Femur (tissue), 1 donor: ENCODE measurements at places on chromosomes 1 and 21.

- no peak for DNase-seq
These were observed 61.4 kb downstream of the KAZN start for GRCh38 chr1:14659913-14660312.

DNA sequence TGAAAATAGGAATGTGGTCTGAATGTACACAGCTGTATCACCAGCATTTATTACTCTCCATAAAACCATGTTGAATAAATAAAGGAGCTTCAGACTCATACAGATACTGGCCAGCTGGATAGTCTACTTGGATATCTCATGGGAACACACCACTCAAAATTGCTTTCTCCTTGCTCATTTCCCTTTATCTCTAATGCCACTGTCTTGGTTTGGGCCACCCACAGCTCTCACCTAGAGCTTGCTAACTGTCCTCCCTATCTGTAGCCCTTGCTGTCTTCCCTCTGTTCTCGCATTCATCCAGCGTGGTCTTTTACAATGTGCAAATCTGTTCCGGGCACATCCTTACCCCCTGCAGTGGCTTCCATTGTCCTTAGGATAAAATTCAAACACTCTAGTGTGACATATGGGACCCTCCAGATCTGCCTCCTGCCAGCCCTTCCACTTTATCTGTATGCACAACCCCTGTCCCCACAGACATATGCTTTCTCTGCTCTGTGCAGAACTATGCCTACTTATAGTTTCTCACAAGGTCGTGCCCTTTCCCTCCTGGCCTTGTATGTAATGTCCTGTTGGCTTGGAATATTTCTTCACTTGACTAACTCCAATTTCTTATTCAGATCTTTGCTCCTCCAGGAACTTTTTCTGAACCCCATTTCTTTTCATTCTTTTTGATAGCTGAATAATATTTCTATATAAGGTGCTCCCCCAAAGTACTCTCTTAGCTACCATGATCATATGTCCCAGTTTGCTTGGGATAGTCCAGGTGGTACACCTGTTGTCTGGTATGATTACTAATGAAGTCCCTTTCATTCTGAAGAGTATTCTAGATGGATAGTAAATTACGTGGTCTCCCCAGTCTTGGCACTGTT lies 2.9 kb downstream of the FLVCR1 start:
- DNase-seq = no peak

- peak; percentile 92 for DNase-seq
These were observed 1.1 kb downstream of the GABPA start for GRCh38 chr21:25735646-25736597.

GRCh38 chr1:118177998-118178397 lies 7.0 kb downstream of the SPAG17 start:
- DNase-seq = no peak

GRCh38 chr21:43340491-43341377 lies 86.2 kb downstream of the SIK1 start:
- DNase-seq = no peak

DNA sequence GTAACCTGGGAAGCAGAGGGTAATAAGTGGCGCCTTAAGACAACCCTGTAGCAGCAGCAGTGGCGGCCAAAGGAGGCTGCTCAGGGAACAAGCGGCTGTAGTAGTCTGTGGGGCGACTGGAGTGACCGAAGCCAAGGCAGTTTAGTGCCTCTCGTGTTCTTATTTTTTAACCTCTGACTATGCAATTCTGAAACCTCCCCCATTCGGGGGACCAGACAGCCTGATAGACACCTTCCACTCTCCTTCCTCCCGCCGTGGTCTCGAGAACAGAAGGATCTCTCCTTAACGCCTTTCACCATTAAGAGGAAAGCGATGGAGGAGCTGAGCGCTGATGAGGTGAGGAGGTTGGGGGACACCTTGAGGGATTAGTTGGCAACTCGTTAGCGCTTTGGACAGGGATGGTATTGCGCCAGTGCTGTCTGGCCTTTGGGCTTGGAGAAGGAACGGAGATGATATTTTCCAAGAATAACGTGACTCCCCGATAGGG lies 644 bp downstream of the UBE4B start:
- peak; percentile 39 for DNase-seq

DNA sequence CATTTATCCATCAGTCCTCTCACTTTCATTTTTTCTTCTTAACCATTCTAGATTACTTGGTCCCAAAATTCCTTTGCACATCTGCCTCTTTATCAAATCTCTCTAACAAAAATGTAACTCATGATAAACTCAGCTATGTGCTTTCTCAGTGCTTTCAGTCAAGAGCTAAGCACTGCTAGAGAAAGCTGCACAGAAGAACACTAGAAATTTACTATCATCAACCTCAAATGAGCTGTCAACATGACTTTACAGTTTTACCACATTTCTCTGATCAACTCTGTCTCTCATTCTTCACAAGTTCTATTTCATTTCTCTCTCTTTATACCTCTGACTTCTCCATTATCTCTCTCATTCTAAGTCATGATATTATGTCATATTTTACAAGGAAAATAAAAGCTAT lies 54.2 kb upstream of the PRKACB start:
- DNase-seq = no peak

GRCh38 chr1:186178426-186179043 lies 196.5 kb downstream of the TPR start:
- DNase-seq = no peak

DNA sequence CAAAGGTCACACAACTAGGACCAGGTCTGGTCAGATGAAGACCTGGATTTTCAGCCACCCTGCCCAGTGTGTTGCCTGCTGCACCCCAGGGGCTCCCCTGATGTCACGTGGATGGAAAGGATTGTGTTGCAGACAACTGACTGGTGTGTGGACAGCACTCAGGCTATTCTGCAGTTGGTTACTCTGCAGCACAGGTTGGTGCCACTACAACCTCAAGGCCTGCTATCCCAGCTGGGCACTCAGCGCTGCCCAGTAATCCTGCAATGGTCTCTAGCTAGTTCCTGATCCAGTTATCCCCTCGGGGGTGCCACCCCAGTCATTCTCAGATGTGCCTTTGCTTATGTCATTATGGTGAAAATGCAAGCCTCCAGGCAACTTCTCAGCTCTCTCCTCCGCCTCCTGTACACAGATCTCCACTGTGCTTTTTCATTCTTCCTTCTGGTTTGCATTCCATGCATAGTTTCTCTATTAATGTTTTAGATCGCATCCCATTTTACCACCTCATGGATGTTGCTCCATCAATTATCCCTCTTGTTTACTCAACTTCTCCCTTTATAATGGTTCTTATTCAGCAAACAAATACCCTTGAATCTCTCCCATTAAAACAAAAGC lies 503.2 kb upstream of the CAMK1G start:
- DNase-seq = no peak

DNA sequence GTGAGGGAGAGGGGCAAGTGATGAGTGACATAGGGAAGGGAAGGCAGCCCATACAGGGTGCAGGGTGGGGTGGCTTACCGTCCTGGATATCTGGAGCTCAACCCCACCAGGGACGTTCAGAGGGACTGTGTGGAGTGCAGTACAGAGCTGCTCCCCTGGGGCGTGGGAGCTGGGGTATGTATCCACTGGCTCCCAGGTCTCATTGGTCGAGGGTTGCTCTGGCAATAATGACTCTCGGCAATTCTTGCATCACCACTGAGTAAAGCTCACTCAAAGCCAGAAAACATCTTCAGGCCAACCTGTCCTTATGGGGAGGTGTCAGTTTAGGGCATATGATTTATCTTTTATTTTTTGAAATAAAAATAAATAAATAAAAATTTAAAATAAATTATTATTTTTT lies 43.2 kb upstream of the RUNX3 start:
- DNase-seq = no peak

GRCh38 chr1:117660271-117660965 lies 54.6 kb downstream of the TENT5C start:
- no peak for DNase-seq

- no peak for DNase-seq
These were observed 7.6 kb upstream of the CA14 start for GRCh38 chr1:150249936-150250335.

GRCh38 chr1:216815260-216816131 lies 92.3 kb upstream of the ESRRG start:
- DNase-seq = peak; percentile 88

DNA sequence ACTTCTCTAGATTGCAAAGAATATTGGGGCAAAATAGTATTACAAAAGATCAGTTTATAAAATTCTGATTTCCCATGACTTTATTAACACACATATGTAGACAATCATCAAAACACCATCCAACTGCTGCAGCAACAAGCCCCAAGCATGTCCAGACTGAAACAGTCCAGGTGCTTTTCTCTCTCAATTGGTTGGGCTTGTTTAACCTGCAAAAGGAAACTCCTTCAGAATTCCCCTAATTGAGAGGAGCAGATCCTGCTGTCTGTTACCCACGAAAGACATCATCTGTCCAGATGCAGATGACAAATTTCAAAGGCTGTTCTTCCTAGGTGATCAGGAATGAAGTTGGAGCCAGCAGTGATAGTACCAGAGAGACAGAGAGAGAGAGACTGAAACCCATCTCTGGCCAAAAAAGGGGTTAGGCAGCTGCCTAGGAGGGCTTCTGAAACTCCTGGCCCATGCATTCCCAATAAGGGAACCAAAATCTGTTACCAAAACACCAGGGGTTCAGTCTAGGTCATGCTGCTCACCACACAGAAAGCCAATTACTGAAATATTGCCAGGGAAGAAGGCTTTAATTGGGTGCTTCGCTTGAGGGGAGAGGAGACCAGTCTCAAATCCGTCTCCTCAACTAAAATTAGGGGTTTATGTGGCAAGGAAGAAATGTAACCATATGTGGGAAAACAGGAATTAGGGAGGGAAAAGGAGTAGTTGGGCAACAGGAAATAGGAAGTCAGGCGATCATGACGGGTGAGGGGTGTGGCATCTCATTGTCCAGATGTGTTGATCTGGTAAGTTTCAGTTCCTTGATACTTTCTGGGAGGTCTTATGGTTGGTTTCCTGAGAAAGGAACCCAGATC lies 34.7 kb upstream of the RGL1 start:
- DNase-seq = no peak

- no peak for DNase-seq
These were observed 20.5 kb downstream of the OLFML3 start for GRCh38 chr1:113999799-114000198.

DNA sequence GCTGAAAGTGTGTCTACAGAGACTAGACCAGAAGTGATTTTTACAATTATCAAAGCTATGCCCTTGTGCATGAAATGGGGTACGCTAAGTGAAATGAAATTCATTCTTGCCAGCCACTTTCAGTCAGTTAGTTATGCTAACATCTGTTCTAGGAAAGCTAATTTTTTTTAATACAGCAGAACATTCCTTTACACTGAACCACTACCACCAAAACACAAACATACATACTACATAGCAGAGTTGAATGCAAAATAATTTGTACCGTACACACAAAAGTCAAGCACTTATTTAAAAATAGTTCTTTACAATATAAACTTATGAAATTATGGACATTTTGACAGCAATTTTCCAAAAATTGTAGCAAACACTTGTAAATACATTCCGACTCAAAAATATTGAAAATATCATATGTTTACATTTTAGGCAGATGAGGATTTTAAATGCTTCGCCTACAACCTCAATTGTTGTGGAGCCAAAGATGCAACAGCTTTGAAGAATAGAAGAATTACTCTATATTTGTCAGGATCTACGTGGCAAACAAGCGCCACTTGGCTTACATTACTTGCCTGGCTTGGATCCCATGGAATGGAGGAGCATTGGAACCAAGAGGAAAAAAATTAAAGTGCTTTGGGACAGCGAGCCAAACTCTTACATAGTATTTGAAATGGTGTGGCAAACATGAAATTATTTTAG lies 30.6 kb downstream of the WLS start:
- DNase-seq = no peak

GRCh38 chr1:9009438-9010370 lies 16.5 kb downstream of the SLC2A7 start:
- DNase-seq = no peak

DNA sequence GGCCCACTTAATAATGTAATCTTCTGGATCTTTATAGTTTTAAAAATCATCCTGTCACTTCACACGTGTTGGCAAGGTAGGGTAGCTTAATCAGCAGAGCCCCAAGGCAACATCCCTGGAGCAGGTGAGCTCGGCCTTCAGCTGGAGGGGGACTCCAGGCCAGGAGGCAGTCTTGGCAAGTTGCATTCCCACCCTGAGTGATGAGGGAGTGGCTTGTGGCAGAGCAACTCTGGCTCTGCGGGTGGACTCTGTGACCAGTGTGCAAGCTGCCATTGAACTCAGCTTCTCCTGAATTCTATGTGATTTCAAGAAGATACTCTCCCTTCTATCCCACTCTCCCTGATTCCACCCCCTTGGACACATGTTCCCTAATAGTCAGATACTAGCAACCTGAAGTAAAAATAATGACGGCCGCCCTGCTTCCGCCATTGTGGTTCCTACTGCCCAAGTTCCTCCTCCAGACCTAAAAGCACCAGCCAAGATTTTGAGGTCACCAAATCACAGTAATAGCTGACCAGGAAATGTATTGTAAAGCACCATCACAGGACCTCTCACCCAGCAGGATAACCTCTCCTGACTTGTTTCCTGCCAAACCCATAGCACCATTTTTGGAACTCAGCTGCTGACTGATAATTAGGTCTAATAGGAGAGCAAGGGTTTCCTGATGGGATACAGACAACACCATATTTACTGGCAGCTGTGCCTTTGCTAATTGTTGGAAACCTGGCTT lies 11.5 kb upstream of the LYST start:
- DNase-seq = no peak

GRCh38 chr1:33685256-33685655 lies 178.6 kb upstream of the HMGB4 start:
- no peak for DNase-seq

- DNase-seq = no peak
These were observed 14.6 kb upstream of the PTAFR start for GRCh38 chr1:28190996-28191645.

- DNase-seq = no peak
These were observed 47.8 kb upstream of the NRDC start for GRCh38 chr1:51926171-51926812.

- DNase-seq = no peak
These were observed 56.3 kb downstream of the TBX15 start for GRCh38 chr1:118931876-118932275.

DNA sequence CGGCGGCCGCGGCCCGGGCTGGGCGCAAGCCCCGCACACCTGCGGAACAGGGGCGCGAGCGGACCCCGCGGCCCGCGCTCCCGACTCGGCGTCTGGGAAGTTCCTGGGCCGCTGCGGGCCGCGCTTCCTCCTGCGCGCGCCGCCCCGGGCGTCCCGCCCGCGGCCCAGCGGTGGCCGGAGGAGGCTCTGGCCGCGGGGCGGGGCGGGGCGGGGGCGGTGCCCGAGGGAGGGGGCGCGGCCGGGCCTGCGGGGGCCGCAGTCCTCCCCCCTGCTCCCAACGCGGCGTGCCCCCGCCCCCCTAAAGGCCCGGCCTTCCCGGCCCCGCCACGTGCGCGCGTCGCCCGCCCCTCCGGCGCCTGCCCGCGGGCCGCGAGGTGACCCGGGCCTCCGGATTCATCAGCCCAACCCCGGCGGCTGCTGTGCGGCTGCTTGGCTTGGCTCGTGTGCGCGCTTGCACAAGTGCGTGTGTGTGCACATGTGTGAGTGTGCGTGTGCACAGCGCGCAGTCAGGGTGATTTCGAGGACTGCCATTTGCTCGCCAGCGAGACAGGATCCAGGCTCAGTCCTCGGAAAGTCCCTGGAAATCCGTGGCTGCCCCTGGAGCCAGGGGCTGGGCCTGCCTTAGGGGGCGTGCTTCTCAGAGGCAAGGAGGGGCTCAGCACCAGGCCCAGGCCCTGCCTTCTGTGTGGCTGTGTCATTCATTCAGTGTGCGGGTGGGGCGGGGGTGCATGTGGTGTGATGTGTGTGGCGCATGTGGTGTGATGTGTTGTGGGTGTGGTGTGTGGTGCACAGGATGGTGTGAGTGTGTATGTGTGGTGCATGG lies at the start of gene C2CD2:
Gene C2CD2, minus strand, starts transcription at position 188 of the 823 bp plus-strand sequence. CDS start 370 bp downstream, outside the sequence.
- DNase-seq = peak; percentile 84

GRCh38 chr1:3717041-3717714 lies 35.1 kb upstream of the CCDC27 start:
- no peak for DNase-seq
